ENCODE measurements at places on chromosomes 1 and 21.

- peak; percentile 31 for DNase-seq
Measured at GRCh38 chr1:229664133-229664689, 38.2 kb downstream of the URB2 start.

DNA sequence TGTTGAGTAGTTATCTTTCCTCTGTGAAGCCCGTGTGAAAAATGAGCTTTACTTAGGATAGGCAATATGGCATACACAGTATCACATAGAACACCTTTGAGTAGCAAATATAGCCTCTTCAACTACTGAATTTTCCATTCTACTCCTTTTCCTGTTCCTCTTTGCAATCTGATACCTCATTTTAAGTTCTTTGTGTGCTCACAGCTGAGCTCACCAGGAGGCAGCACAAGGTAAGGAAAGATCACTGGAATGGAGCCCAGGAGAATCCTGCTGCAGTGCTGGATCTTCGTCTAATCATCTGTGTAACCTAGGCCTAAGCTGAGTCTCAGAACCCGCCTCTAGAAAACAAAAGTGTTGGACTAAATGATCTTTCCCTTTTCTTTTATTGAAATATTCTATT lies 171.0 kb downstream of the LRRC40 start:
- no peak for DNase-seq

- DNase-seq: no peak
Measured at GRCh38 chr1:179742717-179743678, at the start of gene FAM163A. FAM163A (plus strand) TSS chr1:179743291; CDS start chr1:179813098, 69,807 bp downstream.

DNA sequence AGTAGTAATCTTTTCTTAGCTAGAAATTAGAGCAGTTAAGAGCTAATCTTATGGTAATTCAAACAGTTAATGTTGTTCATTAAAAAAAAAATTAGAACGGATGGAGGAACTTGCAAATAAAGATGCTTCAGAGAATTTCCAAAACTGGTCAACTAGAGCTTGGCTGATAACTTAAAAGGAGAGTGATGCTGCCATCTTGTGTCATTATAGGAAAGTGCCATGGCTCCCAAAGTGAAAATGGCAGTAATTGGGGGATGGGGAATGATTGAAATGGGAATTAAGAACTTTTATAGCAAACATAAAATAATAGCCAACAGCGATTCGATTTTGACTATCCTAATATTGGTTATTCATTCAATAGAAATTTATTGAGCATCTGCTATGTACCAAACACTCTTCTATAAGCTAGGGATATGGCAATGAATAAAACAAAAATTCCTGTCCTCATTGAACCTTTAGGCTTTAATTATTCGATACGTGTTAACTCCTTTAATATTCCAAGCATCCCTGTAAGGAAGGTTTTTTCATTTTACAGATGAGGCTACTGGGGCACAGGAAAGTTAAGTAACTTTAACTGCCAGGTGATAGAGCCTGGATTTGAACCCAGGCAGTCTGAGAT lies 5.7 kb upstream of the PLPP3 start:
- no peak for DNase-seq

- DNase-seq: no peak
Measured at GRCh38 chr1:90198616-90199332, 203.9 kb downstream of the ZNF326 start.

- no peak for DNase-seq
Measured at GRCh38 chr21:43370888-43371570, 55.9 kb downstream of the SIK1 start.

DNA sequence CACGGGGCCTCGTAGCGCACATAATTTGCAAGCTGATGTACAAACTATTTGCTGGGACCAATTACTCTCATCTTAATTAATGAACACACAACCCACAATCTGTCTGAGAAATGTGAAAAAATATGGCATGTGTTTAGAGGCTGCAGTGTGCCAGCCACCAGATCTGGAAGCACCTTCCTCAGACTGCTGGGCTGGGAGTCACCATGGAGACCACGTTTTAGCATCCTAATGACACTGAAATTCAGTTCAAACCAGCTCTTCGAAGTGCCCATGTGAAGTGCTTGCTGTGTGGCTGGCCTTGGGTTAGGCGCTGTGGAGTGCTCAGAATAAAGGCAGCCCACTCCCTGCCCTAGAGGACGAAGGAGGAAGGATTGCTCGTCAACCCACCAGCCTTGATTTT lies 482.4 kb downstream of the OMA1 start:
- no peak for DNase-seq

DNA sequence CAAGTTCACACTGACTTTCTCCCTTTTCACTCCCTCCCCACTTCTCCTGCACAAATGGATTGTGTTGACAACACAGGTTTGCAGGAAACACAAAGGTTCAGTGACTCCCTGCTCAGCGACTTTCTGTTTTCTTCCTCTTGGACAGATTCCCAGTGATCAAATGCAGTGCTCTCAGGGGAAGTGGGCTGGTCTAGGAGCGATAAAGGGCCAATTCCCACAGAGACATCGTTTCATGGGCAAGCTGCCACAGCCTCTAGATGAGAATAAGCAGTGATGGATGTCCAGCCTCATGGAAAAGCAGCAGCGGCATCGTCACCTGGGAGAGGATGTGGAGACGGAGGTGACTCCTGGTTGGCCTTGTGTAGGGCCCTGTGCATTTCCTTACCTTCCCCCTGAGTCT lies 30.6 kb downstream of the FYB2 start:
- no peak for DNase-seq

GRCh38 chr1:167697667-167698141 lies 24.1 kb upstream of the MPZL1 start:
- no peak for DNase-seq

DNA sequence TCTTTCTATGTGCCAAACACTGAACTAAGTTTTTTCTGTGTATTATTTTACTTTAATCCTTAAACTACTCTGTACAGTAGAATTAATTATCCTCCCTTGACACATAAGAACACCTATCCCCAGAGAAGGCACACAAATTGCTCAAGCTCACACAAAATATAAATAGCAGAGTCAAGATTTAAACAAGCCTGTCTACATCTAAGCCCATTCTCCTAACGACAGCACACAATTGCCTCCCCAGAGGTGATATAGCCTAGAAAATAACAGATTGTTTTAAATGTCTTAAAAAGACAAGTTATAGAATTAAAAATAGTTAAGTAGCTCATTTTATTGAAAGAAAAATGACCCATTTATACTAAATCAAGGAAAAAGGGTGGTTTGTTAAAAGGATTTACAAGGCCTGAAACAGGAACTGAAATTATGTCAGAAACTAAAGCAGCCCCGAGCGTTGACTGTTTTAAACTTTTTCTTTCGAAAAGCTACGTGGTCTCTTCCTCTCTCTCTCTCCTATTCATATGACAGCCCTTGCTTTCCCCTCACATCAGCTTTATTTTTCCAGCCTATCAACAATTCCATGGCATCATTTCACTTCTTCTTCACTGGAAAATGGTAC lies 30.5 kb downstream of the TNFSF18 start:
- no peak for DNase-seq

DNA sequence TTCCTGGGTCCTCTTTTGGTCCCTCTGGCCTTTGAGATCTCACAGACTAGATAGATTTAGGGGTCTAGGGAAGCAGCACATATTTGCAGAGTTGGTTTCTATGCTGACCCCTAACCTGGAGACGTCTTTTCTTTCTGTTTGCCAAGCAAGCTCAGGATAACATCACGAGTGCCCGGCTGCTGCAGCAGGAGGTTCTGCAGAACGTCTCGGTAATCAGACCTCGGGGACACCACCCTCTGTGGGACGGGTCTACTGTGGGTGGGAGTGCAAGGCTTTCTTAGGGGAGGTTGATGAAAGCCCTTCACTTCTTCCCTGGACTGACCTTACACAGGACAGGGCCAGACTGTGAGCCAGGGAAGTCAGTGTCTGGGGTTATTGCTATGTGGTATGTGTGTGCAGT lies 2.9 kb downstream of the IL24 start:
- DNase-seq: no peak

DNA sequence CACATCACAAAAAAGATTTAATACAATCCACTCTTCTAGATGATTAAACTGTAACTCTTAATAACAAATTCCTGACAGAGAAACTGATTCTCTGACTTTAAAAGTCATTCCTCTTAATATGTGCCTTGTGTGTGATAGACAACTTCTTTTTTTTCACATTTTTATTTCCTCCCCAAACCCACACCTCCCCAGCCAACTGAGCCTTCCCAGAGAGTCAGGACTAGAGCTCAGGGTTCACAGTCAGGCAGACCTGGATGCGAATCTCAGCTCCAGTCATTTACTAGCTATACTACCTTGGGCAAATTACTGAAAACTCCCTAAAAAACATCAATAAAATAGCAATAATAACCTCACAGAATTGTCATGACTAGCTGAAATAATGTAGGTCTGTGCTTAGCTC lies 14.2 kb downstream of the ATPAF1 start:
- no peak for DNase-seq

GRCh38 chr1:226719596-226720387 lies 19.3 kb downstream of the ITPKB start:
- DNase-seq: no peak

DNA sequence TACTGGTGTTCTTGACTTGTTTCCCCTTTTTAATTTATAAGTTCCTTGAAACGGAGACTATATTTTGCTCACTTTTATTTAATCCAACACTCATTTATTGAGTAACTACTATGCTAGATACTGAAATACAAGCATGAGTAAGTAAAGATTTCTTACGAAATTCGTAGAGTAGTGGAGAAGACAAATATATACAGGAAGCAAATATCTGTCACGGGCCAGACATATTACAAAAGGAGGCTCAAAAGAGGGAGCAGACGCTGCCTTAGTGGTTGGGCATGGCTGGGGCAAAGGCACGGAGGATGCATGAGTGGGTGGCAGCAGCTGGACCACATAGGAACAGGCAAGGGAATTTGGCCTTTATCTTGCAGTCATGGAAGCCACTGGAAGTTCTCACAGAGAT lies 6.8 kb downstream of the NCF2 start:
- no peak for DNase-seq

GRCh38 chr1:63537006-63537405 lies 13.7 kb downstream of the EFCAB7 start:
- DNase-seq: no peak

DNA sequence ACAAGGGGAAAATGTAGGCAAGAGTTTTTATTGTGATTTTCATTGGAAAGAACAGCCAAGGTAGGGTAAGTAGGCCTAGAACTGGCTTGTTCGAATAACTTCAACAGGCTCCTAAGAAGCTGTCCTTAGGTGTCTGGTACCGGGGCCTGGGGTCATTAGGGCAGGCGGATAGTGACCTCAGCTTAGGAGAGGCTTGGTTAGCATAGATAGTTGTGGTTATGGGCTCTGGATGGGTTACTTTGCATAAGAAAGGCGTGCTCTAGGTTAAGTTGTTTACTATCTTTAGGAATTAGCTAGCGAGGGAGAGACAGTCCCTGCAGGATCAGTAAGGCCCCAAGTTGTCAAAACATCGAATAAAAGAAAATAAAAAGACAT lies 20.7 kb upstream of the HPCAL4 start:
- DNase-seq: no peak

DNA sequence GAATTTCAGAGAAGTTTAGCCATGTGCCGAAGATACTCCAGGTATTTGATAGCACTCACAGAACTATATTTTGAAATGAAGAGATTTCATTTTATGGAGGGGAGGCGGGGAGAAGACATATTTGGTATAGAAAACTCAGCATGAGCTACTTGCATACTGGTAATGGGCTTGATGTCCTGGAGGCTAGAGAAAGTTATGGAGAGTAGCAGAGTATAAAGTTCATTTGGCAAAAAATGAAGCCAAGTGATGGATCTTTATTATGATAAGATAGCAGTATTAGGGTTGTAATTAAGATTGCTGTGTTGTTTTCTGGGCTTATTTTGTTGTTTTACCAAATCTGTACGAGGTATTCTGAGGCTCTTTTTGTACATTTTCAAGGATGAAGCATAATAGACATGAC lies 72.0 kb downstream of the RPS6KC1 start:
- DNase-seq: no peak

DNA sequence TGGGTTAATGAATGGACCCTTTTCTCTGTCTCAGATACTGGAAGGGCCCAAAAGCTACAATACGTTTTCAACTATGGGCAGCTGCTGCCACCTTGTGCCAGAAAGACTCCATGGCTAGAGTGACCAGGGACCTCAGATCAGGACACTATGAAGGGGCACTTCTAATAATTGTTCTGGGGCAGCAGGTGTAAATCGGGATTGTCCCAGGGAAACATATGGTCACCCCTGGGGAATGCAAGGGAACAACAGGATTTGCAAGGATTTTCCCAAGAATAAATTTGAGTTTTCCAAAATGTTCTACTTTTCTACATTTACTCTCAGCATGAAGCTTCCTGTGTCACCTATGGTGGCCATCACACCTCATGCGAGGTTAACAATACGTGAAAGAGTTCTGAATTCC lies 12.0 kb upstream of the FCAMR start:
- DNase-seq: peak; percentile 50

DNA sequence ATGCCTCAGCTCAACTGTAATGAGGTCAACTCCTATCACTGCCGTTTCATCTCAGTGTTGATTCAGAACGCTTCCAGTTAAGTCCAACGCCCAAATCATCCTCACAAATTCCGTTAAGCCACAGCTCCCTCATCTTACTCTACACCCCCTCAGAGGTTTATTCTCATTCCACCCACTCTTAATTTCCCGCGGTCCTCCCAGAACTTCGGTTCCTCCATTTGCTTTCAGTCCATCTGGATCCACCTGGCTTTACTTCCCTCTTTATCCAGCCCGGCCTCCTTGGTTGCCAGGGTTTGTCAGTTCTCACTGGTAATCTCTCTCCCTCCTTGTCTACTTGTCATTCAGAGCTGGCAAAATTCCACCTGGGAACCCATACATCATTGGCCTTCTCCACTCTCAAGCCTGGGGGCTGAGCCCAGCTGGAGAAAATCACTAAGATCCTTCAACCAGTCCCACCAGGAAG lies 51.3 kb upstream of the RUNX1 start:
- no peak for DNase-seq

DNA sequence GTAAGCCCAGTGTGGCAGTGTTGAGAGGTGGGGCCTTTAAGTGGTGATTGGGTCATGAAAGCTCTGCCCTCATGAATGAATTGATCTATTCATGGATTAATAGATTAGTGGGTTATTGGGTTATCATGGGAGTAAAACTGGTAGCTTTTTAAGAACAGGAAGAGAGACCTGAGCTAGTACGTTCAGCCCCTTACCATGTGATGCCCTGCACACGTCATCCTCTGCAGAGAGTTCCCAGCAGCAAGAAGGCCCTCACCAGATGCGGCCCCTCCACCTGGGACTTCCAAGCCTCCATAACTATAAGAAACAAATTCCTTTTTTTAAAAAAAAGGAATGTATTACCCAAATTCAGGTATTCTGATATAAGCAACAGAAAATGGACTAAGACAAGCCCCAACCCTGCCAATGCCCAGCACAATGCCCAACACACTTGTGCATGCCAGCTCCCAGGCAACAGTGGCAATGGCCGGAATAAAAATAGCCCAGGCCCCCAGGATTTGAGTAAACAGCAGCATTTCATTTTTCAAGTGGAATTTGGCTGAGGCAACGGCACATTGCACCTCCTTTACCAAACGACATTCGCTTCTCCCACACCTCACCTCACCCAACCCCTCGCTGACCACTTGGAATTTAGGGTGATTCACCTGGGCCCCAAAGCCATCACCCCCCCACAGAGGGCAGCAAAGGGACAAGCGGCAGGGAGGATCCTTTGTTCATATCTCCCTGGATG lies 215.9 kb downstream of the TOMM20 start:
- DNase-seq: no peak
